NCI-H1694 treated with DMSO at 0.1 percent for 48 hours (cell line): ENCODE measurements at places on chromosomes 5 and 9.

DNA sequence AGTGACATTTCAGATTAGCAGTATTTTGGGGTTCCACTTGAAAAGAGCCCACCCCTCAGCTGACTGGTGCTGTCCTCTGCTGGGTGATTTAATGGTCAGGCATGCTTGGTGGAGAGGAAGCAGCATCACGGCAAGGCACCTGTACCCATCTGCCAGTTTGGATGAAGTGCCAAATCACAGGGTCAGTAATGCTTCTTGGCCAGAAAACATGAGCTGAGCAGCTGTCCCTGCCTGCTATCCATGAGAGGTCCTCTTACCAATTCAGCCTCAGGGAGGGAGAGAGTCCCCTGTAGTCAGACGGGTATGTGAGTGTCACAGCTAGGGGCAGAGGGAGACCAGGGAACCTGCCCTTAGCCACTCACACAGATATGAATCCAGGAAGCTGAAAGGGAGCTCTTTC lies 137.9 kb downstream of the SEC61B start:
- DNase-seq = no peak

- no peak for DNase-seq
These were observed 13.0 kb downstream of the SUSD3 start for GRCh38 chr9:93071464-93071863.

DNA sequence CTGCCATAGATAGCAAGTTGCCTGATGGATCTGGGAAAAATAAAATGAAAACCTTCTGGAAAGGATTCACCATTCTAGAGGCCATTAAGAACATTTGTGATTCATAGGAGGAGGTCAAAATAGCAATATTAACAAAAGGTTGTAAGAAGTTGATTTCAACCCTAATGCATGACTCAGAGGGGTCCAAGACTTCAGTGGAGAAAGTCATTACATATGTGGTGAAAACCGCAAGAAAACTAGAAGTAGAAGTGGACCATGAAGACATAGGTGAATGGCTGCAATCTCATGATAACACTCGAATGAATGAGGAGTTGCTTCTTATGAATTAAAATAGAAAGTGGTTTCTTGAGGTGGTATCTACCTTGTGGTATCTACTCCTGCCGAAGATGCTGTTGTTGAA lies 86.6 kb downstream of the GABRA1 start:
- DNase-seq = no peak

GRCh38 chr9:127351182-127352166 lies 45.5 kb upstream of the SLC2A8 start:
- DNase-seq = no peak

GRCh38 chr5:44933686-44934085 lies 124.9 kb downstream of the MRPS30 start:
- DNase-seq = no peak

- DNase-seq = no peak
These were observed 323.6 kb downstream of the NTRK2 start for GRCh38 chr9:84993105-84993504.

DNA sequence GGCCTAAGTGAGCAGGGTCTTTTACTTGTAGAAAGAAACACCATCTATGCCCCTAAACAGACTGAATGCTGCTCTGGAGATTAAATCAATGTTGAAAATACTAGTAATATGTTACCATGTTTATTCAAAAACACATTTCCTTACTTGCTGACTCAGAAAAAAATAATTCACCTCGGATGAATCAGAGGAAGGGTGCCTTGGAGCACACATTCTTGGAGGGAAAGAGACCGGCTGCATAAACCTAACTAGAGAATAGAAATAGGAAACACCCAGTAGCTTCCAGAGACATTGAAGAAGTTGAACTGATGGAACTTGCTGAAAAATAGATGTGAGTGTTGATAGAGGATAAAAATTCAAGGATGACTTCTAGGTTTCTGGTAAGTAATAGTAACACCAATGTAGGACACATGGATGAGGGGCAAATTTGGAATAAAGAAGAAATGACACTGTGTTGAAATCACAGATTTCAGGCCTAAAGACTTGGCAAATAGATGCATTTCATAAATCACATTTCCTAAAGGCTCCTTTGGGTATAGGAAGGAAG lies 76.9 kb upstream of the MINAR2 start:
- no peak for DNase-seq

DNA sequence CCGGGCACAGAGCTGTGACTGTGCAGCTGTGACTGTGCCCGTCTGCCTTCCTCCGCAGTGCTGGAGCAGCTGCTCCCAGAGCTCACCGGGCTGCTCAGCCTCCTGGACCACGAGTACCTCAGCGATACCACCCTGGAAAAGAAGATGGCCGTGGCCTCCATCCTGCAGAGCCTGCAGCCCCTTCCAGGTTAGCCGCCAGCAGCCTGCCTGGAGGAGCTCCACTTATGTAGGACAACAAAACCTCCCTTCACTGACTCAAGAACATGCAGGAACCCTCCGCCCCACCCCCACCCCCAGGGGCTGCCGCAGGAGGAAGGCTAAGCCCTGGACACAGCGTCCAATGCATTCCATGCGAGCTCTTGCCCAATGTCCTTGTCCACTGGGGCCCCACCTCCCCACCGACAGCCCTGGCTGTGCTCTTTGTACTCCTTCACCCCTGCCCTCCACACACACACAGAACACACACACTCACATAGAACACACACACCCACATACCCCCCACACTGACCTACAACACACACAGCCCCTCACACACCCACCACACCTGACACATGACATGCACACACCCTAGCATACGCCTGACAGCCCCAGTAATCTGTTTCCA lies 27.9 kb downstream of the AFAP1L1 start:
- no peak for DNase-seq

- no peak for DNase-seq
These were observed 82.8 kb downstream of the LMX1B start for GRCh38 chr9:126696401-126697145.

DNA sequence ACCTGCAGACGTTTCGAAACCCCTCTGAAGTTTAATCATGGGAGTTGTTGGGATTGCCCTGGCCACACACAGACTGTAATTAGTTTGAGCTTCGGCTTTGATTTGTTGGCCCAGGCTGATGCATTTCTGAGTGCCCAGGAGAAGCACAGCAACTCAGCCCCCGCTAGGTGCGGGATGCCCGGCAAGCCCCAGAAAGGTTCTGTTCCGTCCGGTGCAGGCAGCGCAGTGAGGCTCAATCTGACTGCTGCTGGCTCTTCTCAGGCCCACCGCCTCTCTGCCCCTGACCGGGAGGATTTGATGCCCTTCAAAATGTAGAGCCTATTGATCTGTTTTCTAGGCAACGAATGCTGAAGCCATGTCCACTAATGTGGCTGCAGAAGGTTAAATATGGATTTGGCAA lies 73.4 kb upstream of the TAF11L2 start:
- DNase-seq = no peak

DNA sequence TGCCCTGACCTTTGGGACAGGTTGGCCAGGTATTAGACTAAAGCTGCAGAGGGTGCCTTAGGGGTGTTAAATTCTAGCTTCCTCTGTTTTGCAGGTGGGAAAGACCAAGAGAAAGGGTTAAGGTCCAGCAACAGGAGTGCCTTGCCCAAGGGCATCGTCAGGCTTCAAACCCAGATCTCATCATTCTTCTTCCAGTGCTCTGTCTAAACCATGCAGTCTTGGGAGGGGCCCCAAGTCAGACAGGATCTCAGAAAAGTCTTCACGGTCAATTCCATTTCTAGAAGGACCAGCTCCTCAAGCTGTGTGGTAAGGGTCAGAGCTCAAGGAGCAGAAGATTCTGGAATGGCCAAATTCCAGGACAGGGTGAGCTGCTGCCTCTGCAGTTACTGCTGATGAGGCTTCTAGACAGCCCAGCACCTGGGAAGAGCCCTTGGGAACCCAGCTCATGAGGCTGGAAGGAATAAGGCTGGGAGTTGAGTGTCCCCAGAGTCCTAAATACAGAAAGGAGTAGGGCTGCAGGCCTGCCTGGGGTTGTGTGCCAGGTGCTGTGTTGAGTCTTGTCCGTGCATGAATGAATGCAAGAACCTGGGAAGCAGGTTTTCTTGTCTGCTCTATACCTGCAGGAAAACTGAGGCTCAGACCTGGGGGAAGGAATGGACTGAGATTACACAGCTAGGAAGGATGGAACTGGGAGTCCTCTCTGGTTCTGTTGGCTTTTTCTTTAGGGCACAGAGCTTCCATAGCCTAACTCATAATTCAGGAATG lies 69.3 kb downstream of the WWC1 start:
- DNase-seq = no peak

DNA sequence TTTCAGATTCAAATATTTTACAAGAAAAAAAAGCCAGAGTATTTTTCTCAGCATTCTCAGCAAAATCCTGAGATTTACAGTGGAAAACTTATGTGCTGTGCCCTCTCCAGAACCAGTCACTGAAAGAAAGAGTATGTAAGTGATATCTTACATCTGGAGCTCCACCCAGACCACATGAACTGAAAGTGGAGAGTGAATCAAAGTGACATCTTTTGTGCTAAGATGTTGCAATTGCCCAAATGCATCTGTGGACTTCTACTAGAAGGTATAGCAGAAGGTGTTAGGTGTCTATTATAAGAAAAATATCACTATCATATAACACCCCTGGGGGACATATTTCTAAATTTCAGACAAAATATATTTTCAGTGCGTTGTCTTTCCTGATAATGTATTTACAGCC lies 49.0 kb upstream of the RIC1 start:
- DNase-seq = no peak
